Stimulated activated CD8-positive, alpha-beta memory T cell treated with anti-CD3 and anti-CD28 coated beads, Interleukin-7, amount 100 ng/mL, for 48 hours (primary cell): ENCODE measurements at places on chromosomes 6 and 20.

GRCh38 chr6:34664256-34664971 is 32.2 kb downstream of the ILRUN start:
- DNase-seq, result no peak

DNA sequence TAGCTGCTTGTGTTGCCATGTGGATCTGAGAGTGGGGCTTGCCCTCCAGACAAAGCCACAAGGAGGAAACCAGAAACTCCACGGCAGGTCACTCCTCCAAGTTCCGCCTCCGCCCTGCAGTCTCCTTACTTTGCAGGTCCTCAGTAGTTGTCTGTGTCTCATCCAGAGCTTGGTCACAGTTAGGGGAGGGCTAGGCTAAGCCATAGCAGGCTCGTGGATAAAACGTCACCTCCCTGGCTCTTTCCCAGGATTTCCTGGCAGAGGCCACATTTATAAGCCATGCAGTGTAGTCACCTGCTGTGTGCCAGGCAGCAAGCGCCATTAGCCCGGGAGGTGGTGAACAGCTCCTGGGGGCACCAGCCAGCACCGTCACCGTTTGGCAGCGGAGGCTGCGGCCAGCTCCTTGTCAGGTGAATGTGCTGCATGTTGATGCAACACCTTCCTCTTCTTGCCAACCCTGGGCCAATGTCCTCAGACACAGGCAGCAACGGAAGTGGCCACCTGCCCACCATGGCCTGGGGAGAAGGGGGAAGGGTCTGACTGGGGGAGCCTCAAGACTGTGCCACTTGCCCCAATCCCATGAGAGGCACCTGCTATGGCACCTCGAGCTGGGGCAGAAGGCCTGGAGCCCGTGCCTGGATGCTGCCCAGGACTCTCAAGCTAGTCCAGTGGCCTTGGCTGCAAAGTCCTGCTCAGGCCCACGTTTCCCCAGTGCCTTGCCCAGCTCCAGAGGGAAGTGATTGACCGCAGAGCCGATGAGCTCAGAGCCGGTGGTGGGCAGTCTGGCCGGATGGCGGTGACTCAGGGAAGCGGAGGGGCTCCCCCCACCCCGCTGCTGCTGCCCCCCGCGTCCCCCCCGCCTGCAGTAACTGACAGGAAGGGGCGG is 39.0 kb upstream of the SLCO4A1 start:
- peak; percentile 58 for DNase-seq

GRCh38 chr20:63255931-63256704 is 1.9 kb upstream of the NKAIN4 start:
- DNase-seq, result no peak

GRCh38 chr6:14517516-14518105 is 400.0 kb downstream of the CD83 start:
- DNase-seq, result no peak

GRCh38 chr20:10511509-10512251 is 76.6 kb downstream of the SLX4IP start:
- DNase-seq, result peak; percentile 49

DNA sequence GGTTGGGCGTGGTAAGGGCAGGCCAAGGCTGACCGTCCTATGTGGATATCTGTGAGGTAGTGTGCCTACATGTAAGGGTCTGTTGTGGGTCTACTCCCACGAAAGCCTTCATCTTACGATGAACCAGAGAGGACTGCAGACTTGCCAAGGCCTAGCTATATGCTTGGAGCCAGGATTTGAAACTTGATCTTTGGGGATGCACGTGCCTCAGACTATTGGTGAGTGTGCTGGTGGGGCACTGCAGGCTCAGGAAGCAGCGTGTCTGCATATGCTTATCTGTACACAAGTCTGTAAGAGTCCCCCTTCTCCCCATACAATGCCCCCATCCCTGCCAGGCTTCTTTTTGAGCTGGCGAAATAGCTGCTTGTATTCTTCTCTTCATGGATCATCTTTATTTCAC is 17.9 kb downstream of the PLCG1 start:
- no peak for DNase-seq
